ENCODE measurements at places on chromosomes 13 and 19.

DNA sequence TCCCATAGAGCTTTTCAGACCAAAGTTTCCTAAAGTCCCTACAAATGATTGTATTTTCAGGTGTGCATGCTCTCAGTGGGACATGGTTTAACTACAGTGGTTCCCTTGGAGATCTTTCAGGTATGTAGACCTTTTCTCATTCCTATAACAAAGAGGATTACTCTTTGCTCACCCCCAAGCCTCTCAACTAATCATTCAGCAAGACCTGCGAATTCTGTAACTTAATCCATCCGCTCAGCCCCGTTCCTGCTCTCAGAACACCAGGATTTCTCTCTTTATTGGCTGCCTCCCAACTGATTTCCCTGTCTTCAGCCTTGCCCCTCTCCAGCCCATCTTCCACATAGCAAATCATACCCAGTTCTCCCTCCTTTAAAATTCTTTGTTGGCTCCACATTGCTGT is 253.6 kb downstream of the MTUS2 start:
- DNase-seq, result no peak

DNA sequence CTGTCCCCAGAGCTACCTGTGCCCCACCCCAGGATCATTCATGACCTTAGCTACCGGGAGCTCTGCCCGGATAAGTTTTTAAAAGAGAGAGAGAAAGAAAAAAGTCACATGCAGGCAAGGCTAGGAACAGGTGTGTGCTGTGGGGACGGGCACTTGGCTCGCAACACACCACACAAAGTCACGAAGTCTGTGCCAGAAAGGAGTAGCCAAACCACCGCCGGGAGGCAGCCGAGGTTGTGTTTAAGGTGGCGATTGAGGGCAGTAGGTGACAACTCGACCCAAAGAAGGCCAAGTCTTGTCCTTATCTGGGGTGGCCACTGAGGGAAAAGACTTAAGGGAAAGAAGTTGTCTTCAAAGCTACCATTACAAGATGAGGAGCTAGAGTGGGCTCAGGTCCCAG is 4.6 kb upstream of the TSHZ3 start:
- DNase-seq, result no peak

- DNase-seq, result no peak
Measured at GRCh38 chr19:49615861-49616260, 24.1 kb downstream of the RRAS start.

DNA sequence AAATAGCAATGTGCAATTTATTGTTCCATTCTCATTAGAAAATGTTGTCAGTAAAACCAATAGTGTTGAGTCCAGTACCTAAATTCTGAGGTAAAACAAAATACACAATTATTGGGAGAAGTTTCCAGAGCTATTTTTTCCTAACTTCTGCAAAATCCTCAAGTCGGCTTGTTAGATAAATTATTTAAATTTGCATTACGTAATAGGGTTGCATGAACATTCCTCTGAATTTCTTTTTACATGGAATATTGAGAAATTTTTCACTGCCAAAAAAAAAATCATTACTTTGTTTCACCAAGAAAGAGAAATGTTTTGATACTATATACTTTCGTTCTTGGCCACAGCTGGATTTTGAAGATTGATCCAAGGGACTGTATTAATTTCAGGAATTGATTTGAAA is 1.5 kb downstream of the ZNF507 start:
- DNase-seq, result no peak

GRCh38 chr13:45511310-45512097 is 46.8 kb downstream of the COG3 start:
- no peak for DNase-seq

Measured in stimulated activated CD8-positive, alpha-beta memory T cell treated with anti-CD3 and anti-CD28 coated beads, Interleukin-7, amount 100 ng/mL, for 48 hours (primary cell).